Activated CD4-positive, CD25-positive, alpha-beta regulatory T cell treated with anti-CD3 and anti-CD28 coated beads, Interleukin-2, amount 50 U/mL, for 72 hours (primary cell): ENCODE measurements at places on chromosomes 7 and 10.

- DNase-seq: no peak
Observed at GRCh38 chr10:131513445-131513844, 201.9 kb upstream of the TCERG1L start.

- DNase-seq: no peak
Observed at GRCh38 chr10:86693721-86694369, 25.5 kb downstream of the LDB3 start.

- DNase-seq: no peak
Observed at GRCh38 chr10:49389361-49389933, 6.4 kb downstream of the DRGX start.

DNA sequence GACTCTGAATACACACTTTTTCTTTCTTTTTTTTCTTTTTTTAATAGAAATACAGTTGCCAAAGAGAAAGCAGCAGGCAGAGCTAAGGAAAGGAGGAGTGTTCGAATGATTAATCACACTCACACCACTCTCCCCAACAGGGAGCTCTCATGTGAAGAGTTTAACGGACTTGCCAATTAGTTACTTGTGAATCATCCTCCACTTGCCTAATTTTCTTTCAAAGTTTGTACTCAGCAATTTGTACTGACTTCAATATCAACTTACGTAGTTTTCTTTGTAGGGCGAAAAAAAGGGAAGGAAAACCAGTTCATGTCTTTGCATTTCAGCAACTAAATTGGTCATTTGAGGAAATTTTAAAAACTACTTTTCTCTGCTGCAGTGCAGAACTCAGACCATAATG is 109.2 kb downstream of the PIP4K2A start:
- no peak for DNase-seq

DNA sequence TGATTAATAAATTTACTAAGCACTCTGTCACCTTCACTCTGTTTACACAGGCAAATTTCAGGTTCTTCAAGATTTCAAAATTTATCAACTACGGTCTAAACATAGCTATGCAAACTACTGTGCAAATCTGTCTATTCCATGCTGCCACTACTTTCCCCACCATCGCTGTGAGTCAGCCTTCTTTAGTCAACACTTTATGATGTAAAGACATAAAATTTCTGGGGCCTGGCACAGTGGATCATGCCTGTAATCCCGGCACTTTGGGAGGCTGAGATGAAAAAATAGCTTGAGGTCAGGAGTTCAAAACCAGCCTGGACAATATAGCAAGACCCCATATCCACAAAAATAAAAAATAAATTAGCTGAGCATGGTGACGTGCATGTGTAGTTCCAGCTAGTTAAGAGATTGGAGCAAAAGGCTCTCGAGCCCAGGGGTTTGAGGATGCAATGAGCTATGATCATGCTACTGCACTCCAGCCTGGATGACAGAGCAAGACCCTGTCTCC is 42.6 kb downstream of the CNOT4 start:
- DNase-seq: no peak

- no peak for DNase-seq
Observed at GRCh38 chr7:7765422-7765821, 47.0 kb upstream of the RPA3 start.

DNA sequence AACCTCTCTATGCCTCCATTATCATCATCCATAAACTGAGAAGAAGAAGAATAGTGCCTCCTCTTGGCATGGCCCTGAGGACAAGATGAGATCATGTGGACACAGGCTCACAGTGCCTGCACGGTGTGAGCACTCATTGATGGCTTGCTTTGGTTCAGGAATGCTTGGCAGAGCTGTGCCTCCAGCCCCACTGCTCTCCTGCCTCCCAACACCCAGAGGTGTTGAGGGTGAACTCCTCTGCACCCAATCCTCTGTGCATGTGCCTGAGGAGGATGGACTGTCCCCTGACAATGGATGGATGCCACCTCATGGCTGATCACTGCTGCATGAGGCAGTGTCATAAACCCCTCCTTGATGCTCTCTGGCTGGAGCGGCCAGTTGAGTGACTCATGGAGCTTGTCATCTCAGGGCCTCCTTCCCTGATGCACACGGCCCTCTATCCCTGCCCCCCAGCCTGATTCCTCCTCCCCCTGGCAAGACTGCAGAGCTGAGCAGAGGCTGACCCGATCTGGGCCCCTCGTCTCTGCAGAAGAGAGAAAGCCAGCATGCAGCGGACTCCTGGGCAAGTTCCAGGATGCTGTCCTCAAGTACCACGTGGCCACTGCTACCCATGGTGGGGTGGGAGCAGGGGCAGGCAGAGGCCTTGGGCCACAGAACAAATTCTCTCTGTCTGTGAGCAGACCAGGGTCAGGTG is 136.3 kb downstream of the KCNMA1 start:
- DNase-seq: no peak

DNA sequence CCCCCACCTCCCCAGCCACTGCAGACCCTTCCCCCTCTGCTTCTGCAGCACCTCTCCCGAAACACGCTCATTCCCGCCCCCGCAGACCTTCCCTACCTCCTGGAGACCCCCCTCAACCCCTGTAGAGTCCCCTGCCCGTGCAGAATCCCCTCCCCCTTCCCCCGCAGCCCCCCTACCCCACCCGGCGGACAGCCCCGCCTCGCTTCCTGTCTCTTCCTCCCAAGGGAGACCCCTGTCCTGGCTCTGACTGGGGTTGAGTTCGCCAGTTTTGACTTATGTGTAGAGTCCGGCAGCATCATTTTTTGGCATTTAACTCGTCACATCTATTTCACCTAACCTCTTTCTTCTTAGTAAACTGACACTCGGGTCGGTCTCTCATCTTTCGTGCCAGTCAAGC is 54.0 kb downstream of the ALOX5 start:
- DNase-seq: no peak

DNA sequence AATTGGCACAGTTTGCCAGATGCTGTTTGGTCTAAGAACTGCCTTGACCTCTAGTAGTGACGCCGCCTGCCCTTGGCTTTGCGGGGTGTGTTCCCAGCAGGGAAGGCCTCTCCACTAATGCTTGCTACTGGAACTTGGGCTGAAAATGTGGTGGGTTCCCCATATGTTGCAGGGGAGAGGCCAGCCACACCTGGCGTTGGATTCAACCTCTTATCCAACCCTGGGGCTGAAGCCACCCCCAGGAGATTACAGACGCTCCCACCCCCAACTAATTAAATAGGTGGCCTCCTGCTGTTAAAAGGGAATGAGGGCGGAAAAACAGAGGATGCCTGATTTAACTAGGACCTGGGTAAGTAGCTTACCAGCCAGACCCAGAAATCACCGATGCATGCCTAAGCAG is 19.2 kb upstream of the ATOH7 start:
- no peak for DNase-seq

GRCh38 chr10:124741922-124742412 is 2.2 kb downstream of the FAM53B start:
- no peak for DNase-seq

DNA sequence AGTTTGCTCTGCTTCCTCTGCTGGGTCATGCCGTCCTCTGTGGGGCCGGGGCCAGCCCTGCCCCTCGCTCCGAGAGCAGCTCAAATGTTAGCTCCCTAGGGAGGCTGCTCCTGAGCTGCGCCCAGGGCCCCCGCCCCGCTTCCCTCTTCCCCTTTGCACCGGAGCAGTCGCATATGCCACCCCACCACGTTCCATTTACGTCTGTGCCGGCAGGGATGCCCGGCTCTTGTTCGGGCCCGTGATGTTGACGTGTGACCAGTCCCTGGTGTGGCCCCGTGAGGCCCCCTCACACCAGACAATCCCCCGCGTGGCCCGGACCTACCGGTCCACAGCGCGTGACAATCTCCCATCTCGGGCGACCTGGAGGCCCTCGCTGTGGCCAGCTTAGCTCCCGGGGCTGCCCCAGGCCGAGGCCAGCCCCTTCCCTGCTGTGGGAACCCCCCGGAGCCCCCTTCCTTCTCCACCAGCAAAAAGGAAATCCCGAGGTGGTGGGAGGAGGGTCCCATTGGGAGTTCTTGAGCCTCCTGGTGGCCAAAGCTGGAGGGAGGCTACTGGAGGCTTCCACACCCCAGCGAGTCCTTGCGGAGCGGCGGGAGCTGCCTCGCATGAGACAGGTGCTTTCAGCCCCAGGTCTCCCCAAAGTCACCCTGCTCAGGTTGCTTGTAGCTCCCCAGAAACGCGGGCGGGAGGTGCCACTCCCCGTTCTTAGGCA is 15.2 kb downstream of the FAM20C start:
- DNase-seq: no peak
